ENCODE measurements at places on chromosomes 12 and 14.
A peak's percentile ranks its signal among the peaks of the same experiment; 100 is the strongest.

- DNase-seq: peak; percentile 27
Observed at GRCh38 chr12:78229591-78230101, 399.0 kb downstream of the NAV3 start.

GRCh38 chr14:29039171-29039570 lies 272.6 kb downstream of the FOXG1 start:
- DNase-seq: no peak

GRCh38 chr12:13347241-13348043 lies 150.9 kb downstream of the EMP1 start:
- no peak for DNase-seq

DNA sequence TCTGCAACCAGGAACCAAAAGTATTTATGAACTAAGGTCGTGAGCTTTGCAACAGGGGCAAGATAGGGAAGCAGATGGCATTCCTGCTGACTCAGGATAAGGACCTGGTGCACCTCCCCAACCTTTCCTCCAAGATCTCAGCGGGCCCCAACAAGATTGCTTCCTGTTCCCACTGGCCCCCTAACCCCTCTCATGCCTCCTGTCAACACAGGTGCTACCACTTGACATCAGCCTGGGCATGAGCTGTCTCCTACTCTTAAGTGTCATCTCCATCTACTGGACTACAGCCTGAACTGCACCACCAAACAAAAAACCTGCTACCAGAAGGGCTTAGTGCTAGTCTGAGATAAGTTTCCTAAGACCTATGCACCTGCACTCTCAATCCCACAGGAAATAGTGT lies 32.7 kb downstream of the MED6 start:
- DNase-seq: no peak

DNA sequence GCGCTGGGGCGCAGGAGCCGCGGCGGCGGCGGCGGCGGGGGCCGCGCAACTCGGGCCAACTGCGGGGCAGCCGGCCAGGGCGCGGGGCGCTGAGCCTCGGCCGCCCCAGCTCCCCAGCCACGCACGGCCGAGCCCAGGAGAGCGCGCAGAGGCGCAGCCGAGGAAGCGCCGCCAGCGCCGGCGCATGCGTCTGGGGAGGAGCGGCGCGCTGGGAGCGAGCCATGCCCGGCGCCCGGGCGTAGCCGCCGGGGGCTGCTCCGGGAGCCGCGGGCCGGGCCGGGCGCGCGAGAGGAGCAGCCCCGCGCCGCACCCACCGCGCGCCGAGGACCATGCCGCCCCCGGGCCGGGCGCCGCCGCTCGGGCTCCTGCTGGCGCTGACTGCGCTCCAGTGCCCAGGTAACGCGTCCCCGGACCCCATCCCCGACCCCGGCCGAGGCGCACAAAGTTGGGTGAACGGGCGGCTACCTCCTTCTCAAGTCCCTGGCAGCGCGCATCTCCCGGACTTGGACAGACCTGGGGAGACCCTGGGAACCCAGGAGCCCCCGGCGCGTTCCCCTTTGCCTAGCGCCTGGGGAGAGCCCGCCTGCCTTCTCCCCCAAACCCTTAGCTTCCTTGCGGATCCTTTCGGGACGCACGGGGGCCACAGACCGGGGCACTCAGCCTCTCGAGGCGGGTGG lies 121.4 kb downstream of the AACS start:
- DNase-seq: no peak

DNA sequence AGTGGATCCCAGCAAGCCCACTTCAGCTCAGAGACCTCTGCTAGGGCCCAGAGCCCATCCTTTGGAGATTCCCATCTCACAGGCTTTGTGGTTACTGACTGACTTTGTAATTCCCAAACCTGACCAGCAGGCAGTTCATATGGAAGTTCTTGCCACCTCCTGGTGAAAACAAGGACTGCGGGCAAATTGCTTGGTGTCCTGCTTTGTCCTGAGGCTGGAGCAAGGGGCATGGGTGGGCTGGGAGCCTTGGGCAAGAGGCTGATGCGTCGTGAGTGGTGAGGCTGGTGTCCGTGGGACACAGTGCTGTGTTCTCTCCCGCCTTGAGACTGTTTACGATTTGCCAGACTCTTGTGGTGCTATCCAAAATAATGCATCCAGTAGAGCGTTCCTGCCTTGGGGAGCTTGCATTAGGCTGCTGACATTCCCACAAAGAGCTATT lies 91.0 kb downstream of the LRRC74A start:
- DNase-seq: peak; percentile 48

GRCh38 chr12:25500651-25501050 lies 52.4 kb downstream of the LMNTD1 start:
- DNase-seq: no peak

GRCh38 chr12:13128291-13128965 lies 25.0 kb upstream of the GSG1 start:
- DNase-seq: no peak

- no peak for DNase-seq
Observed at GRCh38 chr12:48972213-48972951, 847 bp upstream of the WNT10B start.
